Osteocyte (in vitro differentiated cells): ENCODE measurements at places on chromosomes 12 and 14.
A peak's percentile ranks its signal among the peaks of the same experiment; 100 is the strongest.

DNA sequence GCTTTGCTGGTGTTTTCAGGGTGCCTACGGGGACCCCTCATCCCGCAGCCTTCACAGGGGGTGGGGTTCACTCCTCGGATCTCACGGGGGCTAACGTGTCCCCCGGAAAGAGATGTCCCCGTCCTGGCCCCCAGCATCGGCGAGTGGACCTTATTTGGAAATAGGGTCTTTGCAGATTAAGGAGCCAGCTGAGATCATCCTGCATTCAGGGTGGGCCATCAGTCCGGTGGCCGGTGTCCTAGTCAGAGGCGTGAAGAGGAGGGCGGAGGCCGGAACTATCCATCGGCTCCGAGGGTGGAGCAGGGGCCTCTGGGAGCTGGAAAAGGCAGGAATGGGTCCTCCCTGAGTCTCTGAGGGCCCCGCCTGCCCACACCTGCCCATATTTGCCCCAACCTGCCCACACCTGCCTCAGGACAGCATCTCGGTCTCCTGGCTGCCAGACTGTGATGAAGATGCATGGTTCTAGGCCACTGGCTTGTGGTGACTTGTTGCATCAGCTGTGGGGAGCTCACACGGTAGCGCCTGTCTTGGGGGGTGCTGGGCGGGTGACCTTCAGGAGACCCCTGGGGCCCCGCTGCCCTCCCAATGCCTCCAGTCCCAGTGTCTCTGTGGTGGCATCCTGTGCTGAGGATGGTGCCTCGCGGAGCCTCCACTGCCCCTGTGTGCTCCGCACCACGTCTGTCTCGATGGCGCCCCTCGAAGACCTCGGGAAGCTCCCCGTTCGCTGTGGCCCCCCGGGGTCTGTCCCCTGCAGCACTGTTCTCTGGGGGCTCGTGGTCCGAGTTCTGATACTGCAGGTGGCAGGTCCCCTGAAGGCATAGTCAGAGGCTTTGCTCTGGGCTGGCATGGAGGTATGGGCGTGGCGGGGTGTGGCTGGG is 14.7 kb downstream of the NOC4L start:
- no peak for DNase-seq

- DNase-seq = no peak
Observed at GRCh38 chr12:41067941-41068645, 120.0 kb upstream of the PDZRN4 start.

GRCh38 chr12:117967512-117967911 is 1.3 kb downstream of the KSR2 start:
- DNase-seq = no peak

GRCh38 chr14:106802413-106803364 is 1276.3 kb downstream of the TMEM121 start:
- no peak for DNase-seq

- no peak for DNase-seq
Observed at GRCh38 chr14:68987653-68988036, 8.5 kb upstream of the ACTN1 start.

DNA sequence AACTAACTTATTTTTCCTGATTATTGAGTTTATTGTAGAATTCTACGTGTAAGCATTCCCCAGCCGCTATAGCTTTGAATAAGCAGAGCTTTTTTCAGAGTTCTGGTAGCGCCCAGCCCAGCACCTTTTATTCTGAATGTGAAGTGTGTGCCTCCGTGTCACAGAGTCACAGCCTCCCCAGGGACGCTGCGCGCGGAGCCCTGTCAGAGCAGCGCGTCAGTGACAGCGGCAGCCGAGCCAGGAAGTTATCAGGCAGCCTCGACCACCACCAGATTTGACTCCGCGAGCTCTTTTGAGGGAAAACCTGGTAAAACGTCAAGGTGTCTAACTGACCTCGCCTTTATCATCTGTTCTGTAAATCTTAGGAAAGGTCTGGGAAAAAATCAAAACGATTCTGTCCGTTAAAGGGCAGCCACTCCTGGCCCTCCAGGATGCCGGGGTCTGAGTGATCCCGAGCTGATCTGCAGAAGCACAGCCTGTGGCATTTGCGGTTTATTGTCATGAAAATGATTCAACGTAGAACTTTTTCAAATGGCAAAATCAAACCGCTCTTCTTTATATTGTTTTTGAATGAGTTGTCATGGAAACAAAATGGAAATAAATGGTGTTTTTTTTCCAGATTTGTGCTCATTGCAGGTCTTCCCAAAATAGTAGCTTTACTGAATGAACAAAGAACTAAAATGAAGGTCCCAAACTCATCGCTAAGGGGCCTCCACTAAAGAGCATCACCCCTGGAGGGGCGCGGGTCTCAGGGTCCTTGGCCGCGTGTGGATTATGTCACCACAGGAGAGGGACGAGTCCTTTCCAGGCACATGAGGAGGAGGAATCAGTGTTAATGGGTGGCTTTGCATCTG is 43.1 kb upstream of the MMP17 start:
- no peak for DNase-seq

GRCh38 chr12:53381731-53382630 is 2.0 kb downstream of the SP1 start:
- no peak for DNase-seq

DNA sequence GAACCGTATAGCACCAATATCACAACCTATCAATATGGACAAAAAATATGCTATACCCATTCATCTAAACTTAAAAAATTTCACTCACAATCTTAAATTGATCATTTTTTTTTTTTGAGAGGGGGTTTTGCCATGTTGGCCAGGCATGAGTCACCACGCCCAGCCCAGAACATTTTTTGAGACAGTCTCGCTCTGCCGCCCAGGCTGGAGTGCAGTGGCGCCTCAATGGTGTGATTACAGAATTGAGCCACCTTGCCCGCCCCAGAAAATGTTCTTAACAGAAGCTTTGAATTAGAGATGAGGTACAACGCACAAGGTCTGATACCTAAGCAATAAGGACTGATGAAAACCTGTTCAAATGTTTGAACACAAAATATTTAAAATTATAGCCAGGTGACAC is 15.8 kb upstream of the ATP5F1B start:
- DNase-seq = peak; percentile 51
